HFFc6 (cell line): ENCODE measurements at places on chromosomes 5 and 9. TPM values are rescaled to one million over a fixed set of nuclear protein-coding genes. Genes with fewer than 3 reads are reported as not detected.

The SNCAIP gene
- total RNA-seq = 0.21 to 0.87 TPM (median 0.64 TPM) in 3 replicates

The KCNMB1 gene
- not detected in 3 replicates for total RNA-seq

The TUSC1 gene
- total RNA-seq = 0.18 to 3.3 TPM (median 0.54 TPM) in 3 replicates

GRCh38 chr9:135294836-135295235 lies 184.7 kb upstream of the PPP1R26 start:
- DNase-seq = no peak

DNA sequence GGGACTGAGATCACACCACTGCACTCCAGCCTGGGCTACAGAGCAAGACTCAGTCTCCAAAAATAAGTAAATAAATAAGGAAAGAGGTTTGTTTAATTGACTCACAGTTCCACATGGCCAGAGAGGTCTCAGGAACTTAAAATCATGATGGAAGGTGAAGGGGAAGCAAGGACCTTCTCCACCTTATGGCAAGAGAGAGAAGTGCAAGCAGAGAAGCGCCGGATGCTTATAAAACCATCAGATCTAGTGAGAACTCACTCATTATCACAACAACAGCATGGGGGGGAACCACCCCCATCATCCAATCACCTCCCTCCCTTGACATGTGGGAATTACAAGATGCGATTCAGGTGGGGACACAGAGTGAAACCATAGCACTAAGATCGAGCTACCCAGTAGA lies 22.8 kb upstream of the RGMB start:
- DNase-seq = no peak

DNA sequence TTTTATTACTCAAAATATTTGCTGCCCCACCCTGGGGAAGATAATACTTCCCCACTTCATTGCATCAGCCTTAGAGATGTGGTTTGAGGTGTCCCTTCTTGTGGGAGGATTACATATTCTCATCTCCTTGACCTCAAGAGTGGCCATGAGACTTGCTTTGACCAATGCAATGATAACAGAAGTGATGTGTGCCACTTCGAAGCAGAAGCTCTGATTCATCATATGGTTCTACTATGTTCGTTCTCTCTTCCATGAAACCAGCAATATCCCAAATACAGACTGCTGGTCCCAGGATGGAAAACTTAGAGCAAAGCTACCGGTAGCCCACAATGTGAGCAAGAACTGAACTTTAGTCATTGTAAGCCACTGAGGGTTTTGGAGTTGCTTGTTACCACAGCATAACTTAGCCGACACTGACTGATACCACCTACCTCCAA lies 92.0 kb downstream of the THBS4 start:
- DNase-seq = no peak

DNA sequence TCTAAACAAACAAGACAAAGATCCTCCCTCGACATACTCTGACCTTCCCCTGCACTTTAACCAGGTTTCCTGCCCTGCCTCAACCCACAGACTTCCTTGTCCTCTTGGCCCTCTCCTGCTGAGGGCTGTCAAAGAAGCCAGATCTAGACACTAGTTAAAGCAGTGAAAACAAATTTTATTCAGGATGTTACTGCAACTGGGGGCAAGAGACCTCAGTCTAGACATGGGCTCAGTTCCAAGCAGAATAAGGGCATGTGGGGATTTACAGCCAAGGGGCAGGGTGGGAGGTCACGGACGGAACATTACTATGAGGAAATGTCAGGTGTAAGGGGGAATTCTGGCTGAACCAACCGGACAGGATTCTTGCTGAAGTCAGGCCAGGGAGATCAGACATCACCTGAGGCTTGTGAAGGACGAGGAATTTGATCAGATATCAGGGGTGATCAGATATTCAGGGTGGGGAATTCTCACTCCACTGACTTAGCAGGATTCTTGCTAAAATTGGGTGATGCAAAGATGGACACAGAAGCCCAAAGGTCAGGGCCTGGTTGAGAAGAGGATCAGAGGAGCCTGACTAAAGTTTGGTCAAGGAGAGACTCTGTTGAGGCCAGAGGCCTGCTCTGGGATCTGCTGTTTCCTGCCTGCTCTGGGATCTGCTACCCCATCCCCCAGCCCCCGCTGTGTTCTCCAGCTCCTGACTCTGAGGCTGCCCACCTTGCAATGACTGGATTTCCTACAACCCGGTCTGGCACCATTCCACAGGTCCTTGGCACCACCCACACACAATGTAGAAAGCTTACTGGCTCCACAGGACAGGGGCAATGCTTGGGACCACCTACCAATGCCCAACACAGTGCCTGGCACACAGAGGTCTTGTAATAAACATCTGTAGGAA lies 21.5 kb downstream of the GABBR2 start:
- DNase-seq = no peak

DNA sequence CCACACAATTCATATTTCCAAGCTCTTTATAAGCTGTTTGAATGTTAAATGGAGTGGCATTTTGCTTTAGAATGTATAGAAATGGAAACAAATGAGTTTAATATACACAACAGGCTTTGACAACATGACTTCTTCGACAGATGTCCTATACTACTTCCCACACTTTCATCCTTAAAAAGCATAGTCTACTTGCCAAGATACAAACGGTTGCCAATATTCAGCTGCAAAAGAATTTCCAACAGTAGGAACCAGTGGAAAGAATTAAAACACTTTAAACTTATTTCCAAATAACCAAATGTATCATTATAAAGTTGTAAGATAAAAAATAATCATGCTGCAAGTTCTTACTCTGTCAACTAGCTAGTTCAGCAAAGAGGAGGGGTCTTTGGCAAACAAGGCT lies 456.4 kb downstream of the PDE4D start:
- no peak for DNase-seq

DNA sequence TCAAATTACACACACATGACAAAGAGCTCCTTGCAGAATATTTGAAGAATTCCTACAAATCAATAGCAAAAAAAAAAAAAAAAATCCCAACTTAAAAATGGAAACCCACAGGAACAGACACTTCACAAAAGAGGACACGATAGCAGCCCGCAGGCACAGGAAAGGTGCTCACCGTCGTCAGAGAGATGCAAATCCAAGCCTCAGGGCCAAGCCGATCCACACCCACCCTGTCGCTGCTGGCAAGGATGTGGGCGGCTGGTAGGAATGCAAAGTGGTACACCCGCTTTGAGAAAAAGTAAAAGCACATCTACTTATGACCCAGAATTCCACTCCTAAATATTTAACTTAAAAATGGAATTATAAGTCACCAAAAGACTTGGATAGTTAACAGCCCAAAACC lies 10.8 kb downstream of the LCN9 start:
- DNase-seq = no peak

DNA sequence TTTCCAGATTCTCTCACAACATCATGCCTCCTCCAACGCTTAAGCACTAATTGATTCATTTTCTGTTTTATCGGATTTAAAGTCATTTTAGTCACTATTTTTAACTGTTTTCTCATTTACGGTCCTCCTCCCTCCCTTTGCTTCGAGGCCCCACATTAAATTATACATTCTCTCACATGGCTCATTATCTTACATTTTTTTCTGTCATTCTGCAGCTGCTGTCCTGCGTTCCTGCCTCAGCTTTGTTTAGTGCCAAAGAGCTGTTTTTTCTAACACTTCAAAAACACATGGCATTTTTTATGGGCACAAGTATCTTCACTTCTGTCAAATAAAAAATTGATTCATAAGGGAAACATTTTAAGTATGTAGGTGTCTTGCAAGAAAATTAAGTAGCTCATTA lies 130.1 kb upstream of the FST start:
- DNase-seq = no peak

DNA sequence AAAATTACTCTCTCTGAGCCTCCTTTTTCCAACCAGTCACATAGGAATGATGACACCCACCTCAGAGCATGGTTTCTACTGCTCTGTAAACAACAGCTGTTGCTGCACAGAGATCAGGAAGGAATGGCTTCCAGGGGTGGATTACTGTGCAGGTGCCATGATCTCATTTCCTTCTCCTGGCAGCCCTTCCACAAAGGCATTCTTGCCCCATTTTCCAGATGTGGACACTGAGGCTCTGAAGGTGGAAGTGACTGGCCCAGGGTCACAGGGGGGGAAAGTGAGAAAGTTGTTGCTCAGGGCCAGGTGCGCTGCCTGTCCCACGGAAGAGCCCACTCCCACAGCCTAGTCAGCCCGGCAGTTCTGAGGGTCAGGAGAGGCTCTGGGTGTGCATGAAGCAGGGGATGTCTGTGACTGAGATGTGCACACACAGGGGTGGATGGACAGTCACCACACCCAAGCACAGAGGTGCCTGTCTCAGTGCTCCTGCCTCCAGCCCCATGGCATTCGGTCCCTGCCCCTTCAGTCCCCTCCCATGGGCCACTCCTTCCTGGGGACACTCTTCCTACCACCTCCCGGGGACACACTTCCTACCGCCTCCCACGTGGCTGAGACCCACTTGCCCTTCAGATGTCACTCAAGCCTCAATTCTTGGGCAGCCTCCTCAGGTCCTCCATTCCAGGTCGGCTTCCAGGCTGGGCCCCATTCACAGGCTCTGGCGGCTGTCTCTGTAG lies 17.0 kb downstream of the FGFR4 start:
- no peak for DNase-seq

GRCh38 chr5:135253601-135254178 lies 145.3 kb downstream of the MACROH2A1 start:
- peak; percentile 44 for DNase-seq
